Large intestine (tissue), 12 donors: ENCODE measurements at places on chromosomes 3 and 15. TPM values are rescaled to one million over a fixed set of nuclear protein-coding genes. Genes with fewer than 3 reads are reported as not detected.
A peak's percentile ranks its signal among the peaks of the same experiment; 100 is the strongest.

TMC3 gene
- 6.2 TPM for polyA plus RNA-seq

P3H2 gene
- polyA plus RNA-seq = 9.3 TPM

ST3GAL6 gene
- 7.7 TPM for polyA plus RNA-seq

PLA2G4F gene
- polyA plus RNA-seq = 3.6 TPM

DNA sequence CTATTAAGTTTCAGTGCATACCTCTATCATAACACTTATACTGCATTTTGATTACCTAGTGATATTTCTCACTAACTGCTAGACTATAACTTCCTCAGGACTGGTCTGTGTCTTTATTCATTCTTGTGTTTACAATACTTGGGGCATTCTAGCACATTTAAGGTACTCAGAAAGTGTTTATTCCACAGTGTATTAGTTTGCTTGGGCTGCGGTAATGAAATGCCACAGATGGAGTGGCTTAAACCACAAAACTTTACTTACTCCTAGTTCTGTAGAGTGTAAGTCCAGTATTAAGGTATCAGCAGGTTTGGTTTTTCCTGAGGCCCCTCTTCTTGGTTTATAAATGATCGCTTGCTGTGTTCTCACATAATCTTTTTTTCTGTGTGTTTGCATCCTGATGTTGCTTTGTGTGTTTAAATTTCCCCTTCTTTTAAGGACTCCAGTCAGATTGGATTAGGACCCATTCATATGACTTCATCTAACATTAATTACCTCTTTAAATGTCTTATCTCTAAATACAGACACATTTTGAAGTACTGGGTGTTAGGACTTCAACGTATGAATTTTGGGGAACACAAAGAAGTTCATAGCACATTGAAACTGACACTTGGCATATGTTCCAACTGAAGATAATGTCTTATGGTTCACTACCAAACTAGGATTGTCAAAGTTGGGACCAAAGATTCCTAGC is 23.9 kb downstream of the RNF111 start:
- DNase-seq = no peak

DNA sequence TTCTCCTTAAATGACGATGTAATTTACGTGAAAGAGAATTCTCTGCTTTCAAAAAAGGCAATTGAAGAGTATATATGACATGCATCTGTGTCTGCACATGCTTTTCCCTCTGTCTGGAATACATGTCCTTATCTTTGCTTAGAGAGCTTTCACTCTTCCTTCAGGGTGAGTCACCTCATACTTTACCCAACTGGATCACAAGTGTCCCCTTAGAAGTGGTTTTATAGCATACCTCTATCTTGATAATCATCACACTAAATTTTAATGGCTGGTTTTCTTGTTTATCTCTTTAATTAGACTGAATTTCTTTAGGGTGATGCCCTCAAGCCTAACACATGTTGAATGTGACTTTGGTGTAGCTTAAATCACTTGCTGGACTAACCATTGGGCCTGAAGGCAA is 178.9 kb downstream of the SV2B start:
- DNase-seq = no peak

GRCh38 chr3:137264071-137264820 is 306.5 kb downstream of the IL20RB start:
- DNase-seq = peak; percentile 4

DNA sequence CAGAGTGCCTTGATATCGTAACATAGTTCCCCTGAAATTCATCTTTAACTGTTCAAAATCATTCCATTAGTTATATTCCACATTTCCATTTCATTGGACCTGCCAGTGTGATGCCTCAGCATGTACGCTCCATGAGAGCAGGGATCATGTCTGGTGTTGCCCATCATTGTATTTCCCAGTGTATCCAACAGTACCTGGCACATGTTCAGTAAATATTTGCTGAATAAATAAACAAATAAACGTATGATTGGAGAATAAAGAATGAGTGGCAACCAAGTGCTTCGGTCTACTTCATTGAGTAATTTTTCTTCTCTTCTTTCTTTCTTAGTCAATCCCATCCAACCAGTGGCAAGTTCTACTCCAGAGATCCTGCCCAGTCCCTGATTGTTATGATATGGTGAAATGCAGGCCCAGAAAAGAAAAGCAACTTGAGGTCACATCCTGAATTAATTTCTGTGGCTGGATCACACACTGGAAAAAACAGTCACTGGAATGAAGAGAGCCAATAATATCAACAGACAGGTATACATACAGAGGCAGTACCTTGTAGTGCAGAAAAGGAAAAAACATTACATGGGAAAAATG is 101.2 kb downstream of the PLCH1 start:
- DNase-seq = no peak

DNA sequence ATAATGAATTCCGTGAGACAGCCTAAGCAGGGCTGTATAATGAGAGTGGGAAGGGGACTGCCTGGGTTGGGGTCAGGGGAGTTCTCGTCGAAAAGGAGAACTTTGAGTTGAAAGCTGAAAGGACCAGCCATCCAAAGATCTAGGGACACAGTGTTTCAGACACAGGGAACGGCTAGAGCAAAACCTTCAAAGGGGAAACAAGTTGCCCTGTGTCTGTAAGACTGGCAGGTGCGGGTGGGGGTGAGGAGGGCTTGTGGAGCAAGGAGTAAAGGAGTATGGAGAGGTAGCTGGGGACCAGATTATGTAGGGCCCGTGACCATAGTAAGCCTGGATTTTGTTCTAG is 1.3 kb upstream of the SRP14 start:
- no peak for DNase-seq

GRCh38 chr15:44075535-44075934 is 119.5 kb downstream of the FRMD5 start:
- DNase-seq = no peak

DNA sequence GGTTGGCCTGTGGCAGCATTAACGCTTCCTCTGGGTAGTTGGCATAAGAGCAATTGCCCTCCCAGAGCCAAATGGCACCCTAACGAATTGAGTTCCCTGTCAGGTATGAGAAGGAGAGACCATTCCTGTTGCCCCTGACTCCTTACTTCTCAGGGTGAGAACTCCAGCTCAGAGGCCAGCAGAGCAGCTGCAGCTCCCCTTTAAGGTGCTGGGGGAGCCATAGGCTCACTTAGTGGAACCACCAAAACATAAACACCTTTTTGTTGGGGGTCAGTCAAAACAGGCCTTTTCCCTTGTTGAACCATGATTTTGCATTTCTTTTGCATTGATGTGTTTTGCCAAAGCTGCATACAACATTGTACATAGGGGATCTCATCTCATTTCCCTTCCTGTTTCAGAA is 28.1 kb upstream of the LHFPL4 start:
- no peak for DNase-seq

GRCh38 chr3:13207578-13207922 is 134.3 kb upstream of the IQSEC1 start:
- DNase-seq = no peak

DNA sequence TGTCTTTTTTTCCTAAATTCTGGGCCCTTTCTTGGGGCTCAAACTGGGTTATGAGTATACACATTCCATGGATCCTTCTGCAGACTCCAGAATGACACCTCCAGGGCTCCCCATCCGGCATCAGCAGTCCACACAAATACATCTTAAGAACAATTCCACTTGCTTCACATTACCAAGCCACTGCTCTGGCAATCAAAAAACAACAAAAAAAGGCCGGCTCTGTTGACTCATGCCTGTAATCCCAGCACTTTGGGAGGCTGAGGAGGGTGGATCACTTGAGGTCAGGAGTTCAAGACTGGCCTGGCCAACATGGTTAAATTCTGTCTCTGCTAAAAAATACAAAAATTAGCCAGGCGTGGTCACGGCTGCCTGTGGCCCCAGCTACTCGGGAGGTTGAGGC is 49.9 kb upstream of the LPP start:
- no peak for DNase-seq
